GM23248 (cell line): ENCODE measurements at places on chromosomes 12 and 14. TPM values are rescaled to one million over a fixed set of nuclear protein-coding genes. Genes with fewer than 3 reads are reported as not detected.

Gene CATSPERB
- 0.11 TPM in 1 of 2 replicates, not detected in the other for total RNA-seq

Gene YBX3
- total RNA-seq = 75.6 and 108 TPM in 2 replicates

Gene SPPL3
- 8.1 and 17.8 TPM in 2 replicates for total RNA-seq

Gene PMEL
- total RNA-seq = 0.13 and 2.3 TPM in 2 replicates

Gene SYNDIG1L
- total RNA-seq = not detected in 2 replicates

Gene NEMP1
- 6.4 and 7.6 TPM in 2 replicates for total RNA-seq

Gene RPS6KA5
- total RNA-seq = under 0.01 and 1.2 TPM in 2 replicates

Gene ERBB3
- total RNA-seq = 3.3 and 3.5 TPM in 2 replicates

Gene CBX5
- 36.7 and 37.6 TPM in 2 replicates for total RNA-seq

Gene CABP1
- total RNA-seq = not detected in 2 replicates

Gene TMPRSS12
- not detected in 2 replicates for total RNA-seq

Gene PTGER2
- 6.2 and 7.2 TPM in 2 replicates for total RNA-seq

Gene RFX4
- total RNA-seq = not detected in 2 replicates

Gene SDS
- not detected in 2 replicates for total RNA-seq

Gene JAG2
- total RNA-seq = 0.13 and 1.5 TPM in 2 replicates

Gene TEX52
- total RNA-seq = not detected in 2 replicates

Gene KRT2
- total RNA-seq = not detected in 2 replicates

Gene NANOG
- 0.13 TPM in 1 of 2 replicates, not detected in the other for total RNA-seq

Gene SERPINA3
- 0.89 and 1.1 TPM in 2 replicates for total RNA-seq

Gene MYH6
- not detected in 2 replicates for total RNA-seq

Gene E2F7
- 2.5 and 5.6 TPM in 2 replicates for total RNA-seq

Gene TTC6
- total RNA-seq = not detected in 2 replicates

Gene SERPINA9
- not detected in 2 replicates for total RNA-seq

Gene CHD8
- 32.8 and 35.9 TPM in 2 replicates for total RNA-seq

Gene OTOGL
- total RNA-seq = under 0.01 and 1.3 TPM in 2 replicates

Gene GARIN6
- not detected in 2 replicates for total RNA-seq

Gene CCDC196
- not detected in 2 replicates for total RNA-seq

Gene PELI2
- total RNA-seq = 1.2 and 12.3 TPM in 2 replicates

Gene IL22
- total RNA-seq = not detected in 2 replicates

Gene GRIP1
- total RNA-seq = not detected in 2 replicates

Gene ASIC1
- 0.13 and 1.9 TPM in 2 replicates for total RNA-seq

Gene OAS2
- total RNA-seq = 0.54 and 1.0 TPM in 2 replicates

Gene SLC4A8
- 2.6 and 4.3 TPM in 2 replicates for total RNA-seq

Gene ADCY4
- total RNA-seq = 0.22 and 0.38 TPM in 2 replicates

Gene CAPS2
- total RNA-seq = 3.4 and 4.4 TPM in 2 replicates

Gene PNMA1
- 14.2 and 18.2 TPM in 2 replicates for total RNA-seq

Gene OTX2
- total RNA-seq = not detected in 2 replicates

Gene ARHGEF25
- total RNA-seq = 24.2 and 43.0 TPM in 2 replicates

Gene FOXG1
- total RNA-seq = not detected in 2 replicates

Gene GPRC5A
- 32.9 and 37.8 TPM in 2 replicates for total RNA-seq

Gene SOAT2
- total RNA-seq = not detected in 2 replicates

Gene IL23A
- total RNA-seq = not detected in 2 replicates

Gene NOS1
- total RNA-seq = not detected in 2 replicates

Gene MORN3
- 0.13 TPM in 1 of 2 replicates, not detected in the other for total RNA-seq

Gene NKX2-8
- not detected in 2 replicates for total RNA-seq

Gene SPX
- 0.63 and 1.2 TPM in 2 replicates for total RNA-seq

Gene DIO3
- not detected in 2 replicates for total RNA-seq

Gene RPGRIP1
- not detected in 2 replicates for total RNA-seq

Gene CHGA
- not detected in 2 replicates for total RNA-seq

Gene CFAP54
- 0.32 and 2.0 TPM in 2 replicates for total RNA-seq
